ENCODE measurements at places on chromosomes 2 and 18.

GRCh38 chr2:187477051-187477450, 29.0 kb upstream of the CALCRL start:
- no peak for DNase-seq

DNA sequence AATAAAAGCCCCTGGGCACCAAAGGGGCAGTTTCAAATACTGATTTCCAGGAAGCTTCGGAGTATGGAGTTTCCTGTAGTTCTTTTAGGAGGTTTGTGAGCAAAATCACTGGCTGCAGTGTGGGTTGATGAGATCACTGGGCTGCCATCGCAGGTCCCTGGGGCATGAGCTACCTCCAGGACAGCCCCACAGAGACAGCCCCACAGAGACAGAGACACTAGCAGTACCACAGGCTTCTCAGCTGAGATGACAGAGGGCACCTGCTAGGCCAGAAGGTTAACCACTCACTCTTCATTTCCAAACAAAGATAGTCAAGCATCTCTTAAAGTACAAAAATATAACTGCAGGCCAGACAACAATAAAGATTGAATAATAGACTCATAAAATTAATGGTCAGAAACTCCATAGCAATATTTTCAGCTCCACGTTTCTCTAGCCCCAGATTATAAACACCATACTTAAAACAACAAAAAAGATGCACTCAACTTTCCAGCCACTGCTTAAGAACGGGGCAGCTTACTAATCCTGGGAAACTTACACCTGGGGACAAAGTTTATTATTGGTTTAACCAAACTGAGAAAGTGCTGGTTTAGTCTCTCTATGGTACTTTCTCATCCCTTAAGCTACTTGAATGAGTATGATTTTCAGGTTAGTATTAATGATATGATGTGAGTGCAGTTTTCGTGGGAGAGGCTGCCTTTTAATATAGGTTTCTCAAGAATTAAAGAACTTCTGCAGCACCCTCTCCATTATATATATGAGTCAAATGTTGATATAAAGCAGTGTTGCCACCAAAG, 11.6 kb downstream of the AFF3 start:
- DNase-seq, result no peak

- DNase-seq, result no peak
Observed at GRCh38 chr18:51621113-51621863, 423.8 kb upstream of the MEX3C start.

GRCh38 chr2:231238689-231239088, 40.3 kb downstream of the ARMC9 start:
- no peak for DNase-seq

DNA sequence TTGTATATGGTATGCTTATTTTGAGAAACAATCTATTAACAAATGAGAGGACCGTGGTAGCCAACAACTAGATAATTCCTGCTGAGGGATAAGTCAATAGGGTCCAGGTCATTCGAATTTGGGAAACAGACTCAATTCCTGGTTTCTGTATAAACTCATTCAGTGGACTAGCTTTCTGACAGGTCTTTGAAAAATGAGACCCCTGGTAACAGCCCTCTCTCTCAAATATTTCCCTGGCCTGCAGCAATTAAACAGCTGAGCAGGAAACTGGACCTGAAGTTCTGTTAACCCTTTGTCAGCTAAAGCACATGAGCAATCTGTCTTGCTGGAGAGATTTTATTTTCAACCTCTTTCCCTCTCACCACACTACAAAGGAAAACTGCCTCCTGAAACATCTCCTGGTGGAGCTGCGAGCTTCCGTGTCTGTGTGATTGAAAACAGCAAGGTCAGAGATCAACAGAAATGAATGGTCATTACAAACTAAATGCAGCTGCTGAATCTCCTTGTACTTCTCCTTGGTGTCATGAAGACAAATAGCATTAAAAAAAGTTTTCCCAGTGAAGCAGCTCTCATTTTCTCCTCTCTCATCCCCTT, 70.3 kb upstream of the CCDC85A start:
- no peak for DNase-seq

GRCh38 chr2:75053484-75054112, 95.2 kb downstream of the POLE4 start:
- DNase-seq, result no peak

DNA sequence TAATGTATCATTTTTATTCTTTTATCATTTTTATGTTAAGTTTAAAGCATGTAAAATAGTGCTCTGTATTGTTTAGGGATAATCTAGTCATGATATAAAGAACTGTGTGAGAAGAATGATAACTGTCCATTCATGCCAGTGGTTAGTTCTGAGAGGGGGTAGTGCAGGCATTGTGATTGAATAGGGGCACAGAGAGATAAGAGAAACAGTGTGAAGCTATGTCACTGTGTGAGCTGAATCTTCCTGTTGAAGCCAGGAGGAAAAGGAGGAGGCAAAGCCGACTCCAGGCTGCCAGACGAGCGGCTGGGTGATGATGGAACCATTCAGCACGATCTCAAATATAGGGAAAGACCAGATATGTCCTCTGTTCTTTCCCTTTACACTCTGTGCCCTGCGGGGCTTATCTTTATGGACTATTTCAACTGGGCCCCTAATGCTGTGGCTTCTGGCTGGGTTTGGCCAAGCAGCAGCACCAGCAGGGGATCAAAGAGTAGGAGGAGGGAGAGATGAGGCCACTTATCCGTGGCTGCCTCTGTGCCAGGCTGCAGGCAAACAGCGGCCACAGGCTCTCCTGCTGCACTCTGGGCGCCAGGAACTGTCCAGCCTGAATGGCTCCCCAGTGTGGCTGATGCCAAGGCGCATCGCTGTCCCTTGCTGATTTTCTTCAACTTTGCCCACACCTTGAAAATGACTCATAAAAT, 128.0 kb downstream of the SPP2 start:
- DNase-seq, result no peak

- no peak for DNase-seq
Observed at GRCh38 chr2:139669675-139670074, 889.5 kb upstream of the NXPH2 start.

Measured in immature natural killer cell (primary cell).